ENCODE measurements at places on chromosomes 16 and 17. TPM values are rescaled to one million over a fixed set of nuclear protein-coding genes. Genes with fewer than 3 reads are reported as not detected.

The TTLL6 gene
- total RNA-seq, result 18.7 TPM

The ALDH3A1 gene
- total RNA-seq, result 3.7 TPM

The KRTAP17-1 gene
- total RNA-seq, result not detected

The TLCD3B gene
- total RNA-seq, result 0.16 TPM

The HID1 gene
- total RNA-seq, result 47.8 TPM

The CDH5 gene
- 4.4 TPM for total RNA-seq

The ZNF200 gene
- total RNA-seq, result 7.1 TPM

- DNase-seq, result no peak
- H3K36me3 ChIP-seq, result no peaks in the 10 kb centered on the region
- H3K27ac ChIP-seq, result no peak overlapping the region
- no peaks in the 10 kb centered on the region for H3K4me1 ChIP-seq
- H3K27me3 ChIP-seq, result no peaks in the 10 kb centered on the region
Observed at GRCh38 chr17:5680766-5681165, 96.5 kb upstream of the NLRP1 start.

DNA sequence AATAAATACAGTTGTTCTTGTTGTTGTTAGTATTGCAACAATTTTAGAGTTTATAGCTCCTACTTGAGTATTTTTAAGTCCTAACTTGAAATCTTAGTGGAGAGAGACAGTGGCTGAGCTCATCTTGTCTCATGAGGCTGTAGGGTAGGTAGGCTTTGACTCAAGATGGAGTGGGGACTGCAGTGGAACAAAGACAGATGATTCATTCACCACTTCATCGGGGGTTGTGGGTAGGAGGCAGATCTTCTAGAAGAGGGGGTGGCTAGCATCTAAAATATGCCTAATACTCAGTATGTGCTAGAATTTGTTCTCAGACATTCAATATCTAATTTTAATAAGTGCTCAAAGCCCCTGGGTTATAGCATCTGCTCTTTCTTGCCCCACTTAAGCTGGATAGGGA lies 13.1 kb upstream of the MMD start:
- no peak for DNase-seq
- H3K27ac ChIP-seq, result no peak overlapping the region
- no peak overlapping the region for H3K4me3 ChIP-seq
- H3K4me1 ChIP-seq, result peaks cover 8% of the 10 kb centered on the region

DNA sequence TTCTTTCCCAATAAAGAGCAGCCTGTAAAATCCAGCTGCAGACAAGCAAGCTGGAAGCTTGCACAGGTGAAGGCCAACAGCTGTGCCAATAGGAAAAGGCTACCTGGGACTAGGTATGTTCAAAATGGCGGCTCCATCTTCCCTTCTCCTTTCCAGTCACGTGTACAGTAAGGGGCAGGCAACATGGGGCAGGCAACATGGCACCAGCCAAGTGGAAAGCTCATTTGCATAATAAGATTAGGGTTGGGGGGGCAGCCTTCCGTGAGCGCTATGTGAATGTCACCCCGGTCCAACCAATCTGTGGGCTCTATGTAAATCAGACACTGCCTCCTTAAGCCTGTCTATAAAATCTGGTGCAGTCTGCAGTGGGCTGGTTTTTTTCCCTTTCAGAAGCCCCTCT lies 31.3 kb downstream of the TVP23A start:
- DNase-seq, result no peak
- H3K36me3 ChIP-seq, result no peaks in the 10 kb centered on the region
- H3K4me1 ChIP-seq, result no peaks in the 10 kb centered on the region
- no peak overlapping the region for H3K27ac ChIP-seq
- no peaks in the 10 kb centered on the region for H3K27me3 ChIP-seq
- no peak overlapping the region for H3K4me3 ChIP-seq

DNA sequence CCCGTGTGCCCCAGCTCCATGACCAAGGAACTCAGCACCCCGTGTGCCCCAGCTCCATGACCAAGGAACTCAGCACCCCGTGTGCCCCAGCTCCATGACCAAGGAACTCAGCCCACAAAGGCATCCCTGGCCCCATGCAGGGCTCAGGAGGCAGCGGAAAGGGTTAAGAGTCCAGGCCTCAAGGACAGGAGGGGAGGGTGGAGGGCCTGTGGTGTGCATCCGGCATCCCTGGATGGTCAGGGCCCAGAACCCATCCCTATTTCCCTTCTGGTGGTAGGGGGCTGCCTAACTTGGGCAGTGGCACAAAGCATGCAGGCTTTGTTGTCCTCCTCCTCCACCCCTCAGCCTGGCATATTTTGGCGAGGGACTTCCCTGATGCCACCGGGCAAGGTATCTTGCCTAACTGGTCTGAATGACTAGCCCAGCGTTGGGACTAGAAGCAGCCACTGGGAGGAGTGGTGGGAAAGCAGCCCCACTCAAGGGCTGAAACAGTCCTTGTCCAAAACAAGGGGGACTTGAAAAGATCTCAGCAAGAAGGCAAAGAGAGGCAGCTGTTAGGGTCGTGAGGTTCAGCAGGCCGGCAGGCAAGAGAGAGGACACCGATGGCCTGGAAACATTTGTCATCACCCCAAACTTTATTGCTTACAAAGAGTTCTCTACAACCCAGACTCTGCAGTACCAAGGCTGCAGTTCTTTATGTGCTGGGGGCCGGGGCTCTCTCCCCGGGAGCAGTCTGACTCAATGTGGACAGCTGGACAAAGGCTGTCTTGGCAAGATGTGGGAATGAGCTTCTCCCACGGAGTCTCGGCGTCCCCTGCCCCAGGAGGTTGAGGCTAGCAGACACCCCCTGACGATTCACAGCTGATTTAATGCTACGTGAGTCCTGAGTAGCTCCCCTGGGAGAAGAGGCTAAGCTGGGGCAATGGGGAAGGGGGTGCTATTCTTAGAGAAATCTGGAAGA lies 902 bp upstream of the SPATA32 start:
- no peak overlapping the region for H3K27ac ChIP-seq
- H3K27me3 ChIP-seq, result no peaks in the 10 kb centered on the region
- H3K4me1 ChIP-seq, result peaks cover 20% of the 10 kb centered on the region
- DNase-seq, result no peak

GRCh38 chr16:56226845-56227525 lies 35.7 kb downstream of the GNAO1 start:
- DNase-seq, result no peak
- H3K36me3 ChIP-seq, result no peaks in the 10 kb centered on the region
- no peaks in the 10 kb centered on the region for H3K27me3 ChIP-seq
- H3K4me1 ChIP-seq, result no peaks in the 10 kb centered on the region

GRCh38 chr16:79360267-79360666 lies 240.3 kb downstream of the MAF start:
- H3K27ac ChIP-seq, result no peak overlapping the region
- no peak overlapping the region for H3K4me3 ChIP-seq
- H3K36me3 ChIP-seq, result no peaks in the 10 kb centered on the region
- H3K27me3 ChIP-seq, result no peaks in the 10 kb centered on the region
- DNase-seq, result no peak

DNA sequence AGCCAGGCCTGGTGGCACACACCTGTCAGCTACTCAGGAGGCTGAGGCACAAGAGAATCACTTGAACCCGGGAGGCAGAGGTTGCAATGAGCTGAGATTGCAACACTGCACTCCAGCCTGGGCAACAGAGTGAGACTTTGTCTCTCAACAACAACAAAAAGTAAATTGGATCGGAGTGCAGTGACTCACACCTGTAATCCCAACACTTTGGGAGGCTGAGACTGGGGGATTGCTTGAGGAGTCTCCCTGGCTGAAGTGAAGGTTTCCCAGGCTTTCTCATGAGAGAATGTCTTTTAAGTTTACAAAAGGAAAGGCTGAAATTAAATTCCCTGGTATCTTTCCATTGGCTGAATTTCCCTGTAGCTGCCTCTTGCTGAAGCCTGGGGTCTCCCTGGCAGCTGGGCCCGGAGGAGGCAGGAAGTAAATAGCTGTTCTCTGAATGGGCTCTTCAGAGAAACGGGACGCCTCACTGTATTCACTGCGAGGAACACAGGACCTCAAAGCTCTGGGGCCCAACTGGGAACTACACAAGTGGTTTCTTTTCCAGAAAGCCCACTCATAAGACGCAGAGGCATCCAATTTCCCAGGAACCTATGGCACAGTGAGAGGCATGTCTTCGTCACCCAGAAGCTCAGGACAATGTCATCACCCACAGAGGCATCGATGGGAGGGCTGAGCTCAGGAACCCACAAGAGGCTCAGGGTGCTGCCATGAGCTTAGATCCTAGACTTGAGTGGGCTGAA lies 77.4 kb upstream of the SMURF2 start:
- H3K4me1 ChIP-seq, result no peaks in the 10 kb centered on the region
- no peak for DNase-seq
- H3K27ac ChIP-seq, result no peak overlapping the region
- no peaks in the 10 kb centered on the region for H3K27me3 ChIP-seq

DNA sequence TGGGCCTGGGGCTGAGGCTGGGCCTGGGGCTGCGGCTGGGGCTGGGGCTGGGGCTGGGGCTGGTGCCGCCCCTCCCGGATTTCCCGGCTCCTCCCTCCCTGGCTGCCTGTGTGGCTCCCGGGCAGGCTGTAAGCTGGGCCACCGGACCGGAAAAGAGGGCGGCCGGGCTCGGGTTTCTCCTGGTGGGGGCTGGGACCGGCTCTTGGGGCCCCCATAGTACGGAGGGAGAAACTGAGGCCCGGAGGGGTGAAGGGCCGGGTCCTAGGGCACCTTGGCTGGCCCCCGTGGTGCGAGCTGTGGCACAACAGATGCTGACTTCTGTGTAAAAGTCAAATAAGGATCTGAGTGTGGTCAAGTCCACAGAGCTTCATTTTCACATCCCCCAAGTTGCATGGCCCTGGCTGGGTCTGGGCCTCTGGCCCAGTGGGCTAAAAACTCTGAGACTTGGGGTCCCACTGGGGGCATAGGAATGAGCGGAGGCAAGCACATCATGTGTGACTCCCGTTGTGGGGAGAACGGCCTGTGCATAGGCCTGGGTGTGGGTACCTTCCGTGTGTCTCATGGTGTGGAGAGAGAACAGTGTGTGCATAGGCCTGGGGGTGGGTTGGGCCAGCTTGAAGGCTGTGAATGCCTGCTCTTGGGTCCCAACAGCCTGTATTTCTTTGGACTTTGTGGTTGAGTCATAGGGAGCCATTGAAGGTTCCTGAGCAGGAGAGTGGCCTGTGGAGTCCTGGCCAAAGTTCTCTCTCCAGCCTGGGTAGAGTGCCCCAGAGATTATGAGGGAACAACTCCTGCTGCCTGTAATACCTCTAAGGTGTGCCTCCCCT lies 123.9 kb upstream of the CIBAR2 start:
- H3K27ac ChIP-seq, result peak overlapping the region; percentile 47
- H3K36me3 ChIP-seq, result no peaks in the 10 kb centered on the region
- no peaks in the 10 kb centered on the region for H3K4me1 ChIP-seq

DNA sequence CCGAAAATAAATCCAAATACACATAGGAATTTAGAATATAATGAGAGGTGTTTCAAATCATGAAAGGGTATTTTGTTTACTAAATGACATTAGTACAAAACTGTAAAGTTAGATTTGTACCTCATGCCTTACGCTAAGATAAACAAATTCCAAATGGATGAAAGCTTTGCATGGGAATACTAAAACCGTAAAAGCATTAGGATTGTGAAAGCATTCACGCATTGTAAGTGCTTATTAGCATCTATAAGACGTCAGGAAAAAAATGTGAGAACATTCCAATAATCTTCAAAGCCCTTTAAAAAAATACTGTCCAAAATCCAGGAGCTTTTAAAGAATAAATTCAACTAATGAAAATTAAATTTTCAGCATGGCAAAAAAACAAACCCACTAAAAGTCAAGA lies 24.8 kb upstream of the ALOX15 start:
- H3K4me3 ChIP-seq, result no peak overlapping the region
- H3K27me3 ChIP-seq, result no peaks in the 10 kb centered on the region
- H3K4me1 ChIP-seq, result no peaks in the 10 kb centered on the region
- no peak overlapping the region for H3K27ac ChIP-seq

DNA sequence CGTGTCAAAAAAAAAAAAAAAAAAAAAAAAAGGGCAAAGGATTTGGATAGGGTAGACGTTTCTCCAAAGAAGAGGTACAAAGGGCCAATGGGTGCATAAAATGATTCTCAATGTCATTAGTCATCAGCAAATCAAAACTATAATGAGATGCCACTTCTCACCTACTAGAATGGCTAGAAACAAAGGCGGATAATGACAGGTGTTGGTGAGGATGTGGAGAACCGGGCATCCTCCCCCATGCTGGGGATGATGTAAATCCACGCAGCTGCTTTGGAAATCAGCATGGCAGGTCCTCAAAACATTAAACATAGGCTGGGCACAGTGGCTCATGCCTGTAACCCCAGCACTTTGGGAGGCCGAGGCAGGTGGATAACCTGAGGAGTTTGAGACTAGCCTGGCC lies 9.4 kb downstream of the ITGAX start:
- no peak overlapping the region for H3K27ac ChIP-seq
- no peaks in the 10 kb centered on the region for H3K36me3 ChIP-seq
- DNase-seq, result no peak
- H3K4me1 ChIP-seq, result no peaks in the 10 kb centered on the region

GRCh38 chr17:76459674-76460073 lies 6.7 kb upstream of the UBE2O start:
- no peak overlapping the region for H3K4me3 ChIP-seq
- H3K27ac ChIP-seq, result no peak overlapping the region
- no peak for DNase-seq
- no peaks in the 10 kb centered on the region for H3K36me3 ChIP-seq
- H3K27me3 ChIP-seq, result no peaks in the 10 kb centered on the region
- no peaks in the 10 kb centered on the region for H3K4me1 ChIP-seq

GRCh38 chr16:23089111-23089510 lies 60.1 kb downstream of the USP31 start:
- no peaks in the 10 kb centered on the region for H3K4me1 ChIP-seq
- no peaks in the 10 kb centered on the region for H3K36me3 ChIP-seq
- no peak for DNase-seq

- H3K27me3 ChIP-seq, result no peaks in the 10 kb centered on the region
- no peak overlapping the region for H3K27ac ChIP-seq
Observed at GRCh38 chr16:20850981-20851380, 44.7 kb downstream of the REXO5 start.

DNA sequence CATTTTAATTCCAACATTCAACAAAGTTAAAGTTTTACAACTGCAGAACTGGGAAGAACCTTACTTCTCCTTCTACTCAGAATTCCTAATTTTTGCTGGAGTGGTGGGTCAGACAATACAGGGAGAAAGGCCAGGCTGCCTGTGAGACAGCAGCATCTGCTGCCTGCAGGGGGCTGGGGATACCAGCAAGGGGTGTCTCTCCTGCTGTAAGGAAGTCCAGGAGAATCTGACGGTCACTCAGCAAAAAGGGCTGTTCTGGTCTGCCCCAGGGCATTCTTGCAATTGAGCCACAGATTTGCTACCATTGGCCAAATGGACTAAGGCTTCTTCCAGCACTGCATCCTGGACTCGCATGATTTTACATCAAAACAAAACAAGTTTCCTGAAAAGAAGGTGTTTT lies 426.6 kb upstream of the CDH11 start:
- H3K36me3 ChIP-seq, result no peaks in the 10 kb centered on the region
- H3K27ac ChIP-seq, result no peak overlapping the region
- H3K4me1 ChIP-seq, result no peaks in the 10 kb centered on the region
- no peak overlapping the region for H3K4me3 ChIP-seq
- DNase-seq, result no peak
- H3K27me3 ChIP-seq, result no peaks in the 10 kb centered on the region

GRCh38 chr16:12240036-12240435 lies 263.5 kb downstream of the SNX29 start:
- no peaks in the 10 kb centered on the region for H3K27me3 ChIP-seq
- H3K36me3 ChIP-seq, result no peaks in the 10 kb centered on the region
- no peaks in the 10 kb centered on the region for H3K4me1 ChIP-seq
- H3K4me3 ChIP-seq, result no peak overlapping the region
- no peak overlapping the region for H3K27ac ChIP-seq
